Right lobe of liver (tissue), 6 donors: ENCODE measurements at places on chromosomes 1 and 21.
A peak's percentile ranks its signal among the peaks of the same experiment; 100 is the strongest.

- no peak for DNase-seq
- no peaks in the 10 kb centered on the region for H3K27me3 ChIP-seq
- H3K4me1 ChIP-seq, result no peaks in the 10 kb centered on the region
- H3K36me3 ChIP-seq, result no peaks in the 10 kb centered on the region
- no peak overlapping the region for H3K4me3 ChIP-seq
Measured at GRCh38 chr1:56522680-56523079, 56.7 kb downstream of the PLPP3 start.

- H3K27ac ChIP-seq, result no peak overlapping the region
- H3K36me3 ChIP-seq, result no peaks in the 10 kb centered on the region
- no peak for DNase-seq
- no peak overlapping the region for H3K4me3 ChIP-seq
- H3K4me1 ChIP-seq, result no peaks in the 10 kb centered on the region
Measured at GRCh38 chr1:215119719-215120365, 37.3 kb downstream of the KCNK2 start.

GRCh38 chr1:70934194-70934961 lies 113.2 kb downstream of the PTGER3 start:
- DNase-seq, result no peak
- H3K4me1 ChIP-seq, result no peaks in the 10 kb centered on the region
- no peaks in the 10 kb centered on the region for H3K36me3 ChIP-seq
- no peak overlapping the region for H3K27ac ChIP-seq
- H3K4me3 ChIP-seq, result no peak overlapping the region
- H3K27me3 ChIP-seq, result no peaks in the 10 kb centered on the region

GRCh38 chr1:78277253-78277652 lies 213.5 kb upstream of the PTGFR start:
- H3K27ac ChIP-seq, result no peak overlapping the region
- H3K36me3 ChIP-seq, result no peaks in the 10 kb centered on the region
- DNase-seq, result no peak
- no peaks in the 10 kb centered on the region for H3K27me3 ChIP-seq
- H3K4me1 ChIP-seq, result no peaks in the 10 kb centered on the region

DNA sequence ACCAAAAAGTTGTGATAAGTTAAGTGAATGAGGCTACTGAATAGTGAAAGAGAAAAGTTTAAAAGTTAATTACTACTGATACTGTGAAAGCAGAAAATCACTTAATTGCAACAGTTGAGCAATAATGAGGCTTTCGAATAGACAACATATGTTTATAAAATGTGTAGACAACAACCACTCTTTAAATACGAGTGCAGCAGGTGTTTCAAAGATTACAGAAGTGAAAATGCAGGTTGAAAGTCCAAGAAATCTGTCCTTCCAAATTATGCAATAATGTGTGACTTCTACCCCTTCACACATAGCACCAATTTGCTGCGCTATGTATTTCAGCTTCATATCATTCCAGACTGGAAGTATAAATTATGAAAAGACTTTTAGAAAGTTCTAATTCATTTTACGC lies 213.0 kb downstream of the COL24A1 start:
- H3K27me3 ChIP-seq, result no peaks in the 10 kb centered on the region
- no peak overlapping the region for H3K27ac ChIP-seq
- H3K4me1 ChIP-seq, result no peaks in the 10 kb centered on the region
- DNase-seq, result no peak
- no peak overlapping the region for H3K4me3 ChIP-seq

GRCh38 chr21:36155603-36156338 lies 853 bp upstream of the DOP1B start:
- H3K27ac ChIP-seq, result peak overlapping the region; percentile 33
- peaks cover 5% of the 10 kb centered on the region for H3K4me1 ChIP-seq
- H3K36me3 ChIP-seq, result no peaks in the 10 kb centered on the region
- H3K27me3 ChIP-seq, result no peaks in the 10 kb centered on the region

DNA sequence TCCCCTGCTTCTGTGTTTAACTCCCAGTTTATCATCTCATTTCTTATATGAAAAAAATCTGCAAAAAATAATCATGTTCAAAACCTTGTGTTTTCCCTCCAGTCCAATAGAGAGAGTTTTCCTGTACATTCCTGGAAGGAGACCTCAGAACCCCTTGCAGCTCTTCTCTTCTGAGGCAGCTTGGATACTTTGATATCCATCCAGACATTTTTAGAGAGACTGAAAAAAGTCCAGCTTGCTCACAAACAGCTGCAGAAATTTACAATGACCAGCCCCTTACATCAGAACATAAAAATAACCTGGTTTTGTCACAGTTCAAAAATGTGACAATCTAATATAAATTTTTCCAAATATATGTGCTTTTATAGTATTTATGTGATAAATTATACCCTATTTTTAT lies 73.3 kb upstream of the C1orf115 start:
- no peak for DNase-seq
- H3K27me3 ChIP-seq, result no peaks in the 10 kb centered on the region
- H3K4me1 ChIP-seq, result no peaks in the 10 kb centered on the region
- H3K4me3 ChIP-seq, result no peak overlapping the region
- no peak overlapping the region for H3K27ac ChIP-seq

DNA sequence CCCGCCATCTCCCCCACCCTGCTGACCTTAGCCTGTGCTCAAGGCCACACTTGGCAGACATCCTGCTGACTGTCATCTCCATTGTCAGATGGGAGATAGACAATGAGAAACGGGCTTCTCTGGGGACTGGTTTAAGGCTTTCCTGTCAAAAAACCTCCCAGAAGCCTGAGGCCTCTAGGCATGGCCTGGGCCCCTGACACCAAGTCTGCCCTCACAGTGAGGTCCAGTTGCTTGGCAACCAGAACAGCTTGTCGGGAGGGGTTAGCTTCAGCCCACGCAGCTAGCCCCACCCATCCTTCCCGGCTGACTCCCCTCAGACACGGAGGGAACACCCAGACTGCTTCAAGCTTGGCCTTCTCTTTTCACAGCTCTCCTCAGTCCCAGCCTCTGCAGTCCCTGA lies 11.0 kb downstream of the PLEKHA6 start:
- no peaks in the 10 kb centered on the region for H3K27me3 ChIP-seq
- H3K4me3 ChIP-seq, result no peak overlapping the region
- H3K36me3 ChIP-seq, result no peaks in the 10 kb centered on the region
- DNase-seq, result no peak
- H3K4me1 ChIP-seq, result no peaks in the 10 kb centered on the region

DNA sequence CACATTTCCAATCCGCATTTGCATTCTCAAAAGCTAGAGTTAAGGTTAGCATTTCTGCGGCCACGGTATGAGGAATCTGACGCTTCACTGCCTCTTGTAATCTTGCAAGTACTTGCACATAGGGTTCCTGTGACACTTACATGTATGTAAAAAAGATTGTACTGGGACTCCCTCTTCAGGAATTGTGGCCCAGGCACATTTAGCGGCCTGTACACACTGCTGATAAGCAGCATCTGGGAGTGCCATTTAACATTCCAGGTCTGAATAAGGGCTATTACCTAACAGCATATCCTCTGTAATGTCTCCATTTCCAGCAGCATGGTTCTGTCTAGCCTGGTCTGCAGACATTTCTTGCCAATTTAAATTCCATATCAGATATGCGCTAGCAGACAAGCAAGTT lies 75.7 kb downstream of the AXDND1 start:
- no peak for DNase-seq
- H3K27ac ChIP-seq, result no peak overlapping the region
- H3K4me3 ChIP-seq, result no peak overlapping the region
- H3K4me1 ChIP-seq, result no peaks in the 10 kb centered on the region

GRCh38 chr1:243850452-243851256 lies 611 bp upstream of the AKT3 start:
- H3K4me3 ChIP-seq, result peak overlapping the region; percentile 52
- DNase-seq, result peak; percentile 73
- no peaks in the 10 kb centered on the region for H3K36me3 ChIP-seq

GRCh38 chr1:7988576-7988975 lies 27.1 kb downstream of the PARK7 start:
- H3K27me3 ChIP-seq, result no peaks in the 10 kb centered on the region
- peaks cover 17% of the 10 kb centered on the region for H3K36me3 ChIP-seq
- no peak overlapping the region for H3K4me3 ChIP-seq
- peaks cover 2% of the 10 kb centered on the region for H3K4me1 ChIP-seq
- DNase-seq, result no peak

DNA sequence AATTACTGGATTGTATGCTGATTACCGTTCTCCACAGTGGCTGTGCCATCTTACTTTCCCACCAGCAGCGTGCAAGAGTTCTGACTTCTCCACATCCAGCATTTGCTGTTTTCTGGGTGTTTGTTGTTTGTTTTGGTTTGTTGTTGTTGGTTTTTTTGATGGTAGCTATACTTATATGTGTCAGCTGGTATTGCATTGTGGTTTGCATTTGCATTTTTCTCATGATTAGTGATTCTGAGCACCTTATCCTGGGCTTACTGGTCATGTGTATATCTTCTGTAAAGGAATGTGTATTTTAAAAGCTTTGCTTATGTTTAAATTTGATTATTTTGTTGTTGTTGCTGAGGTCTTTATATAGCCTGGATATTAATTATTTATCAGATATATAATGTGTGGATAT lies 66.9 kb upstream of the MAP1LC3C start:
- no peak overlapping the region for H3K27ac ChIP-seq
- no peaks in the 10 kb centered on the region for H3K36me3 ChIP-seq
- no peak for DNase-seq
- H3K4me3 ChIP-seq, result no peak overlapping the region
- H3K27me3 ChIP-seq, result no peaks in the 10 kb centered on the region
- H3K4me1 ChIP-seq, result no peaks in the 10 kb centered on the region

DNA sequence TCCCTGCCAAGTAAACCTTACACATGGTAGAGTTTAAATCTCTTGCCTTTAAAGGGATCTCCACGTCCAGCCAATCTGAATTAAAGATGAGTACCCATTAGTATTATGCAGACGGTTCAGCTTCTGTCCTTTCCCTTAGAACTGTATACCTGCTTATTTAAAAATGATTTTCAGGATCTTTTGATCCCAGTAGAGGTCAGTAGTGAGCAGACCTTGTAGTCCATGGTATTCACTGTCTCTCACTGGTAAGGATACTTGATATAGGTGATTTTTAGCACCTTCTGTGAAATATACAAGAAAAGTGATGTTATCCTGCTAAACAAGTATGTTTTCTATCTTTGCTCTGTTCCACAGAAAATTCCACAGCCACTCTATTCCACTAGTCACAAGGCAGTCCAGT lies 1211.6 kb upstream of the ADGRL4 start:
- DNase-seq, result no peak
- H3K27ac ChIP-seq, result no peak overlapping the region
- no peaks in the 10 kb centered on the region for H3K27me3 ChIP-seq
- H3K4me1 ChIP-seq, result peaks cover 4% of the 10 kb centered on the region
- H3K4me3 ChIP-seq, result no peak overlapping the region

DNA sequence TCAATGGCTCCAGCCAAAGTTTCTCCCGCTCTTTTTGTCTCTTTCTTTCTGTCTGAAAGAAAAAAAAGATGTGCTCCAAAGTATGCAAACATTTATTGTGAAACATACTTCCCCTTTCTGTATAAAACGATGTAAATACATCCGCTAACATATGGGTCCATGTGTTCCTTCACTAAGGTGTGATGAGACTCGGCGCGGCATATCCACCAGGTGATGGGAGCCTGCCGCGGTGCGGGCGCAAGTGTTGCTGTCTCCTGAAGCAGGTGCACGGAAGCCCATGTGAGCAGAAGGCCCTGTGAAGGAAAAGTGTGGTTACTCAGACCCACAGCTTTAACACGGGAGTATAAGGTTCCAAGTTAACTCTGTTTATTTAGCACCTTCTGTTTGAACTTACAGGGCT lies 466.6 kb upstream of the C1orf87 start:
- no peak overlapping the region for H3K27ac ChIP-seq
- H3K4me1 ChIP-seq, result no peaks in the 10 kb centered on the region
- H3K27me3 ChIP-seq, result no peaks in the 10 kb centered on the region
- H3K36me3 ChIP-seq, result no peaks in the 10 kb centered on the region
- DNase-seq, result no peak
